Esophagus squamous epithelium (tissue), 5 donors: ENCODE measurements at places on chromosomes 11 and 22.

- DNase-seq, result no peak
Measured at GRCh38 chr11:121535129-121535796, 82.5 kb upstream of the SORL1-AS1 start.

- no peak for DNase-seq
Measured at GRCh38 chr22:22196018-22196533, 48.5 kb upstream of the VPREB1 start.

GRCh38 chr22:36684841-36685240, 18.7 kb downstream of the CACNG2 start:
- no peak for DNase-seq

GRCh38 chr11:115699733-115700132, 195.5 kb upstream of the CADM1 start:
- no peak for DNase-seq

- no peak for DNase-seq
Measured at GRCh38 chr22:36765943-36766450, 9.9 kb downstream of the IFT27 start.

- DNase-seq, result no peak
Measured at GRCh38 chr11:74464746-74465145, 2.6 kb downstream of the KCNE3 start.

- DNase-seq, result no peak
Measured at GRCh38 chr11:23336961-23337360, 476.7 kb upstream of the CCDC179 start.

DNA sequence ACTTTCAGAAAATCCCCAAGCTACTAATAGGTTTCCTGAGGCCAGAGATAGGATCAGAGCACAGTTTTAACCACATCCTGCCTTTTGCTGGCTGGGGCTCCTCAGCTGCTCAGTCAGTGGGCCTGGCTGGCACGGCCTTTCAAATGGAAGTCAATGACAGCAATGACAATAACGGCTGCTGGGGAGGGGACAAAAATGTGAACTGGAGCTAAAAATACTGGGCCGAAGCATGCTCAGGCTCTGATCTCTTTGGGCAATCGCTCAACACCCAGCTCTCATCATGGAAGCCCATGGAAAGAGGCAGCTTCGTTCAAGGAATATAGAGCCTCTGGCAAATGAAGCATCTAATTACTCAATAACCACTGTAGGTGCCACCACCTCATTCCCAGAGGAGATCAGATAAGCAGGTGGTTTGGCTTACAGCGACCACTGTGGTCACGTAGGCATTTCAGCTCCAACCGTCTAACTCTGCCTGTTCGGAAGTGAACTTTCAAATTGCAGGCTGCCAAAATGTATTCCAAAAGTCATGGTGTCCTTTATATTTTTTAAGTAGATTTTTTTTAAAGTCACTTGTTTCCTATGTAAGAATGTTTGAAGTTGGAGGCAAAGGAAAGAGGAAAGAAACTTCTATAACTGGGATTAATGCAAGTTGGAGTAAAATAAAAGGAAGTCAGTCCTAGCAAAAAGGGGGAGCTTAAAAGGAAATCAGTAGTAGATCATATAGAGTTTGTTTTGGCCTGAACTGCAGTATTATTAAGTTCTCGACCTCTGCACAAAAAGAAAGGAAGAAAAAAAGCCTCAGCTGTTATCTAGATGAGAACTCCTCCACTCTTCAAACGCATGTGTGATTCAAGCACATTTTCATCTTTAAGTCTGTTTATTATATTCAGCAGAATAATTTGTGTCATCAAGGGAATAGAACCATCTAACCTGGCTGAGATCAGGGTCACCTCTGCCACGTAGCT, 14.1 kb downstream of the WT1 start:
- no peak for DNase-seq

DNA sequence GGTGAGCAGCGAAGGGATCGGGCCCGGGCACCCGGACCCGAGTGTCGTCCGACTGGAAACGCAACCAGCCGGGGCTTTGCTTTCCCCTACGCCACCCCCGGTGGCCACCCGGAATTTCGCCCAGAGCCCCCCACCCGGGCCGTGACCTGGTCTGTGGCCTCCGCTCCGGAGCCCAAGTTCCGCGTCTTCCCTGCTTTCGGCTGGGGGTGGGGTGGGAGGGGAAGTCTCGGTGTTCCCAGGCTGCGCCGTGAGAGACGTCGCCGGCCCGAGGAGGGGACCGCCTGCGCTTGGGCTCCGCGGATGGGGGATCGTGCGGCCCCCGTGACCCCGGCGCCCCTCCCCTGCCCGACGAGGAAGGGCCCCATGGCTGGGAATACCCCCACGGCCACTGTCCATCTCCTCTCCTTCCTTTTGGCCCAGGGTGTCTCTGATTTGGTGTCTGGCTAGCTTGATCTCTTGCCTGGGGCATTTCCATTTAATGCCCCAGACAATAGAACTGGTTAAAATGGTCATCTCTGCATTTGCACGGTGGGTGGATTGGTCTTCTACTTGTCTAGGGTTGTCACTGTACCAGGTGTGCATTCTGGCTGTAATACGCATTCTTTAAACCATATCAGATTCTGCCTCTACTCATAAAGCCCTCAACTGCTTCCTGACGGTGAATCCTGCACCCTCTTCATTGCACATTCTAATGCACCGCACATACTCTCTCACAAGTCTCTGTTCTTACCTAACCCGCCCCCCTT, 789 bp downstream of the SIK2 start:
- DNase-seq, result no peak
